ENCODE measurements at places on chromosomes 16 and 17. TPM values are rescaled to one million over a fixed set of nuclear protein-coding genes. Genes with fewer than 3 reads are reported as not detected.

GRCh38 chr16:50482271-50482670 is 65.9 kb upstream of the NKD1 start:
- DNase-seq = no peak

DNA sequence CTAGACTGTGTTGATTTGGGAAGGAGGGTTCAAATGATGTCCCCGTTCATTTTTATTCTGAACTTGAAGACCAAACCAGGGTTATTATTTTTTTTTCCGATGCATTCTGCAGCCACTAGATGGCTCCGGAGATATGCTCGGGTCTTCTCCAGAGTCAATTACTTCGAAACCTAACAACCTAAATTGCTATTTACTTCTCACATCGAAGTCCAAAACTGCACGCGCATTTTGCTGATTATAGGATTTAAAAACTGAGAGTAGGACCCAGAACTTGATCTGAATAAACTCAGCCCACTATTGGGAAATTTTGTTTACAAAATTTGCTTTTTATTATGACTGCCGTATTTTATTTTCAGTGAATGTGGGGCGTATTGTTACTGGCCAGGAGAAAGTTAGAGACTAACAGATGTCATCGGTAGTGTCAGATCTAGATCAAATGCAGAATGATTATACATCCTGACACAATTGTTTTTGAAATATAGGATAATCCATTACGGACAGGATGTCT is 263.8 kb downstream of the HS3ST3A1 start:
- peak; percentile 54 for DNase-seq

SMPD3 gene
- total RNA-seq = 0.89 TPM

- DNase-seq = no peak
These were observed 204.9 kb upstream of the KCNJ16 start for GRCh38 chr17:69870091-69870530.

GRCh38 chr17:66734186-66734943 is 100.6 kb upstream of the CACNG5 start:
- no peak for DNase-seq

- DNase-seq = peak; percentile 3
These were observed 37.7 kb upstream of the OR3A1 start for GRCh38 chr17:3335876-3336275.

TBC1D3H gene
- not detected for total RNA-seq

GRCh38 chr16:71460941-71461340 is 1.1 kb downstream of the ZNF23 start:
- no peak for DNase-seq

SLC52A1 gene
- not detected for total RNA-seq

- DNase-seq = no peak
These were observed 11.9 kb downstream of the PER1 start for GRCh38 chr17:8140065-8141029.

DNA sequence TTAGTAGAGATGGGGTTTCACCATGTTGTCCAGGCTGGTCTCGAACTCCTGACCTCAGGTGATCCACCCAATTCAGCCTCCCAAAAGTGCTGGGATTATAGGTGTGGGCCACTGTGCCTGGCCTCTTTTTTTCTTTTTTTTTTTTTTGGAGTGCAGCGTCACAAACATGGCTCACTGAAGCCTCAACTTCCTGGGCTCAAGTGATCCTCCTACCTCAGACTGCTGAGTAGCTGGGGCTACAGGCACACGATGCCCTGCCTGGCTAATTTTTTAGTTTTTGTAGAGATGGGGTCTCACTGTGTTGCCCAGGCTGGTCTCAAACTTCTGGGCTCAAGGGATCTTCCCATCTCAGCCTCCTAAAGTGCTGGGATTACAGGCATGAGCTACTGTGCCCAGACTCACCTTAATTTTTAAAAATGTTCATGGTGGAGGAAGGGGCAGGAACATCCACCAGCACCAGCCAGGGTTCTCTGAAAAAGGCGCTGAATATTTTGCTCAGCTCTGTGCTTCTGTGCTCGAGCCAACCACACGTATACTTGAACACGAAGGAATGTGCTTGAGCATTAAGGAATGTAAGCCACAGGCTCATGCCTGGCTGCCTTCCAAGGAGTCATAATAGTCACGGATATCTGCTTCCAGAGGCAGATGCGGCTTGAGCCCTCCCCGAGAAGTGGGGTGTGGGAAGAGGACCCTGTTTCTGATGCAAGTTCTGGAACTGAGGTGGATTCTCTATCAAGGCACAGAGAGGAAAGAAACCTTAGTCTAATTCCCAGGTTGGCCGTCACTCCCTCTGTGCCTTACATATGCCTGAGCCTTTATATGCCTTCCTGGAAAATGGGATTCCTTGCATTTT is 65.5 kb upstream of the CREBBP start:
- DNase-seq = peak; percentile 33

- DNase-seq = no peak
These were observed 185.3 kb upstream of the C17orf78 start for GRCh38 chr17:37190493-37190892.

DNA sequence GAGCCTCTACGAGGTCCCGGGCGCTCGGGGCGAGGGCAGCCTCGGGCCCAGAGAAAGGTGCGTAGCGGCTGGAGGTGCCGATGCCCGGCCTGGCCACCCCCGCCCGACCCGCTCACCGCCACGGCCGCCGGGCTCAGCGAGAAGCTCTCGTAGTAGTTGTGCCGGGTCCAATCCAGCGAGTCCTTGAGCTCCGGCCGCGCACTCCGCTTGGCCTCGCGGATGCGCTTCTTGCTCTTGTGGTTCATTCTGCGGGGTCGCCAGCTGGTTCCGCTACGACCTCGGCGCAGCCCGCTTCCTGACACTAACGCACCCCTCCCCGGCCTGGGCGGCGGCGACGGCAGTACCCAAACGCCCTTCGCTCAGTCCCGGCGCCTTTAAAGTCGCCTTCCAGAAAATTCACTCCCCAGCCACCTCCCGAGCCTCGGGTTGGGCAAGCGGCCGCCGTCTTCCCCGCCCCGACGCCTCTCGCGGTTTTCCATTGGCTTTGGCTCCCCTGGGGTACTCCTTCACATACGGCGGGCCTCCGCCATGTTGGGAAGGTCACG is at the start of gene JMJD6:
Gene JMJD6 (minus strand): TSS at position 376 of the 545 bp plus-strand sequence. CDS start 131 bp downstream, at position 245.
- peak; percentile 97 for DNase-seq

DNA sequence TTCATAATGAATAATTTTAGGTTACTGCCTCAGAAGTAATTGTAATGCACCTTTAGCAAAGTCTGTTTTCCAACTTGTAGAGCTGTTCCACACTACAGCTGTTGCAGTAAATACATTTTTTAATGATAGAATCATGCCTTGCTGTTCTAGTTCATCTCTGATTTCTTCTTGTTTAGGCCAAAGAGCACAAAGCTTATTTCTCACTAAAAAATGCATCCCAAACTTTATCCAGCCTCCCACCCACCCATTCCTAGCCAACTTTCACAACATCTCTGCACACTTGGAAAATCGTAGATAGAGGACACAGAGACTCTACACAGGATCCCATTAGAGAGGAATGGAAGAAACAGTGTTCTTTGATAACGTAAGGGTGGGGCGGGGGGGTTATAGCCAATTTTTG is 252.2 kb upstream of the DYNLRB2 start:
- DNase-seq = no peak

CCDC57 gene
- total RNA-seq = 143 TPM

- DNase-seq = no peak
These were observed 284.1 kb downstream of the SOX9 start for GRCh38 chr17:72404872-72405271.

DNA sequence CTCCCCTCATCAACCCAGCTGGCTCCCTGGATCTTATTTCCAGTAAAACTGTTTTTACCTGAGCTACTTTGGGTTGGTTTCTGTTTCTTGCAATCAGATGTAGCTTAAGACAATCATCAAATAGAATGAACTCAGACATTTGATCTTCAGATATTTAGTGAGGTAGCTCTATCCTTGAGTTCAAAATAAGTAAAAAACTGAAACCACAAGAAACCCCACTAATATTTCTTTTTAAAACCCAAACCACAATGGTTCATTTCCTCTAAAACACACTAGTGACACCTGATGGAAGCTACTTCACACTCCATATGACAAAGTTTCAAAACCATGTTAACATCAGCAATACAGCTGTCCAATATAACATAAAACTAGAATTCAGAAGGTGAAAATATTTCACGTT is 37.8 kb downstream of the CACNG1 start:
- DNase-seq = no peak

MAP1LC3B gene
- total RNA-seq = 93.8 TPM

DNA sequence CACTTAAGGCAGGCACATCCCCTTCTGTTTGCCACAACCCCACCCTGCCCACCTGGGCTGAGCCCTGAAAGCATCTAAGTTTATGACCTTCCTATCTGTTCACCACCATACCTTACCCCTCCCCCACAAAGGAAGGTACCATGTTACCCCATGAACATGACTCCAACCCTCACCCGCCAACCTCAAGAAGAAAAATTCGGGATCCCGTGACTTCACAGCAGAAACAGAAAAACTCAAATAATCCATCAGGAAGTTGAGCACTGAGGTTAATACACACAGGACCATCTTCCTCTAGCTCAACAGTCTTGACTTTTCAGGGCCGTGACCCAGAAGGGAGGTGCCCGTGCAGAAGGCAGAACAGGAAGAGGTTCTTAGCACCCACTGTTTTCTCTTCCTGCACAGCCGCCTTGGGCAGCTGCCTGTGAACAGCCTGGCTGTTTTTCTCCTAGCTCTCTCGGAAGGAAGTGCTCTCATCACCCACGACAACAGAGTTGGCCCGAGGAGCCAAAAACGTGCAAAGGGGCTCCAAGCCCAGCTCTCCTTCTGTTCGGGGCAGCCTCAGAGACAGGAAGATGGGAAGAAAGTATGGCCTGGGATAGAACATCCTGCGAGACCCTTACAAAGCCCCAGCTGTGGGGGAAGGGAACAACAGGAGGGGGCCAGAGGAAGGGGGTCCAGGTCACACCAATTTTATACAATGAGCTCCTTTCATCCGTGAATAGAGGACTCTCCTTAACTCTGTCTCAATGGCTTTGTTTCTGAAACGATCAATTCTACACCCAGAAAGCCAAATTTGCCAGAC is 101.1 kb downstream of the XYLT1 start:
- DNase-seq = no peak

DNA sequence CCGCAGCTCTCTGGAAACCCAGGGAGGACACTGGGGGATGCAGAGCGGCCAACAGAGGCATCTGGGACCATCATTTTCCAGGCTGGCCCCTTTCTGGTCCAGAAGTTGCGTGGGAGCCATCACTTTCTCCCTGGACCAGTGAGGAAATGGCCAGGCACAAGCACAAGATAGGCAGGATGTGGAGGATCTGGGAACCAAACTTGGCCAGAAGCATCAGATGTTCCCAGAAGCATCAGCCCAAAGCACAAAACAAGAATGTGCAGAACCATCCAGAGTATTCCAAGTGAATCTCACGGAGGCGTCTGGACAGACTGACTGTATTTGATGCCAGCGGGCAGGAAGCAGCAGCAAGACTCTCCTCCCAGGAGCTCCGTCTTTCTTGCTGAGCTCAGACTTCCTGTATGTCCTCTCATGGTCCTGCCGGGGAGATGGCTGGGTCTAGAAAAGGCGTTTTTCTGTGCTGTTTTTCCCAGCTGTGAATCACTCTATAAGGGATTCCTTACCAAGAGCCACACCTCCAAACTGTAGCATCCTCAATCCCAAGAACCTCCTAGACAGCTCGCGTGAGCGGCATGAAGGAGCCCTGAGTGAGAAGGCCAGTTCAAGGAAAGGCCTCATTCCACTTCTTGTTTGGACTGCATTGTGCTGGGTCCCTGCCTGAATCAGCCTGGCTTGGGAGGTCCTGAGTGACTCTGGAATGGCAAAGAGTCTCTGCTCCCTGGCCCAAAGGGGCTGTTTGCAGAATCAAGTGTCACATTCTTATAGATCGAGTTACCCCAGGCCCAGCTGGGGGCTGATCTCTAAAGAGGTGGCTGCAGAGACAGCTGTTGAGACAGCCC is 49.5 kb upstream of the MTSS2 start:
- no peak for DNase-seq

PLXDC1 gene
- total RNA-seq = 1.8 TPM

DNA sequence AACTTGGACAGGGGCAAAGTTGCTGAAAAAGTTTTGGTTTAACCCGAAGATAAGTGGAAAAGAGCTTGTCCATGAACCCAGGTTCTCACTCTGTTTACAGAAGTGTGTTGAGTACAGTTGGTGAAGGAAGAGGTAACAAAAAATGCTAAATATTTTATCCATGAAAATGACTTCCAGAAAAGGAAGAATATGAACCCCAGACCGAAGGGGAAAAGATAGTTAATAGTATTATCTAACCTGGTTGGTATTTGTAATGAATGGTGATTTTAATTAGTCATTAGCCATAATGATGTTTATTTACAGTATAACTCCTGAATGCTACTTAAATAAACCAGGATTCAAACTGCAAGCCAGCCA is 574 bp upstream of the TMEM106A start:
- no peak for DNase-seq

DNA sequence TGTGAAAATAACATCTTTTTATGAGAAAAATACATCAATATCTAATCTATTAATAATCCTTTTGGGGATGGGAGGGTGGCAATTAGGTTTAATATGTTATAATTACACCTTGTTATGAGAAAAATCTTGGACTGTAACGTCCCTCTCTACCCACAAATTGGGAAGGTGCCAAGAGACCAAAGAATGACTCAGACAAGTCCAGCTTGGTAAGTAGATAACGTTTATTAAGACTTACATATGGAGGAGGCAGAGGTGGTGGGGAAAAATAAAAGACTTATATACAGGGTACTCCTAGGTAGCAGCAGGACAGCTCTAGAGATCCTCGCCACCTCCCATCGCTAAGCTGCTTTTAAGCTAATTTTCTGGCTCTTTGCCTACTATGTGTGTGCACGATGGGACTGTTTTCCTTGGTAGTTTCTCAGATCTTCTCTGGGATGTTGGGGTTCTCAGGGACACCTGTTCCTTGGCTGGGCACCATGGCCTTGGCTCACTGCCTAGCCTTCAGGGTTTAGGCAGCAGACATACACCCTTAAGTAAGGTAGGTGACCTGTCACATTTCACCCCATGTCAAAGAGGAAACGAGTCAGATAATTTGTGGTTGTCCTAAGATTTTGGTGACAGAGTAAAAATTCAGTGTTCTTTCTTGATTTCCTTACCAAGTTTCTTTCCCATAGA is 31.5 kb downstream of the RBL2 start:
- peak; percentile 3 for DNase-seq

CD300LB gene
- total RNA-seq = not detected

GRCh38 chr16:81900456-81900855 is 110.8 kb downstream of the SDR42E1 start:
- no peak for DNase-seq

PNMT gene
- total RNA-seq = not detected

CBFA2T3 gene
- total RNA-seq = 19.1 TPM
